ENCODE measurements at places on chromosomes 4 and X. TPM values are rescaled to one million over a fixed set of nuclear protein-coding genes. Genes with fewer than 3 reads are reported as not detected.
A peak's percentile ranks its signal among the peaks of the same experiment; 100 is the strongest.

GRCh38 chrX:119539872-119540271, 25.3 kb downstream of the STEEP1 start:
- no peak for DNase-seq

GRCh38 chr4:85595098-85595775, 120.3 kb downstream of the ARHGAP24 start:
- no peak for DNase-seq

- DNase-seq = peak; percentile 48
Observed at GRCh38 chr4:173301518-173302201, 32.5 kb downstream of the HMGB2 start.

The ANXA3 gene
- 68.7 TPM for total RNA-seq

The SOWAHB gene
- total RNA-seq = 6.8 TPM

All from astrocyte (in vitro differentiated cells and primary cell).